ENCODE measurements at places on chromosomes 11 and 22.
A peak's percentile ranks its signal among the peaks of the same experiment; 100 is the strongest.

DNA sequence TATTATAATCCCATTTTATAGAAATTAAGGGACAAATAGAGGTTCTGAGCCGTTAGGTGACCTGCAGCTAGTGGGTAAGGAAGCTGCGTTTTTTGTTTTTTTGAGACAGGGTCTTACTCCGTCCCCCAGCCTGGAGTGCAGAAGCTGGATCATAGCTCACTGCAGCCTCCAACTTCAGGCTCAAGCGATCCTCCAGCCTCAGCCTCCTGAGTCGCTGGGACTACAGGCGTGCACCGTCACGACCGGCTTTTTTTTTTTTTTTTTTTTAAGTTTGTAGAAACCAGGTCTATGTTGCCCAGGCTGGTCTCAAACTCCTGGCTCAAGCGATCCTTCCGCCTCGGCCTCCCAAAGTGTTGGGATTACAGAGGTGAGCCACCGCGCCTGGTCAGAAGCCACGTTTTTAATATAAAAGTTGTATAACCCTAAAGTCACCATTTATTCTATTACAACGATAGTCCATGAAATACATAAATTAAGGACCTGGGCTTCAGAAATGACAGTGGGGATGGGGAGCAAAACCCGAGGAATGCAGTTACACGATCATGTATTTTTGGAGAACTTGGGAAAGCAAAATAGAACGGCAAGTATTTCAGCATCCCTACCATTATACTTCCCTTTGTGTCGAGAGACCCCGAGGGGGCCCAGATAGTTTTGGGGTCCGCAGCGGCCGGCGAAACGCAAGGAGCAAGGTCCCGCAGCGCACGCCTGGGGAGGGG, 638 bp downstream of the SAAL1 start:
- no peak for DNase-seq

GRCh38 chr11:119180729-119181676, 4.3 kb upstream of the NHERF4 start:
- DNase-seq, result no peak

DNA sequence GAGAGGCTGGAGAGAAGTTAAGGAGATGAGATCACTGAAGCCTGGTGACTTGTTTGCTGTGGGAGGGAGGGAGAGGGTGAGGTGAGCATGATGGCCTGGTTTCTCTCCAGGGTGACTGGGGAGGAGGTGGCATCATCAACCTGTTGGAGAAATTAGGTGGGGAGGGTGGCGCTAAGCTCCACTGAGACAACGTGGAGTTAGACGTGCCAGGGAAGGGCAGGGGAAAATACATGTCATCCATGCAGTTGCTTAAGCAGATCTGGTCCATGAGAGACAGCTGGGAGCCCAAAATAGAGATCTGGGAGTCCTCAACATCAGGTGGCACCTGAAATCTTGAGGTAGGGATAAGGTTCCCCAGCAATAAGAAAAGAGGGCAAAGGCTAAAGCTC, 9.3 kb upstream of the MAFF start:
- no peak for DNase-seq

- no peak for DNase-seq
Observed at GRCh38 chr11:108319541-108320145, 96.8 kb downstream of the ATM start.

DNA sequence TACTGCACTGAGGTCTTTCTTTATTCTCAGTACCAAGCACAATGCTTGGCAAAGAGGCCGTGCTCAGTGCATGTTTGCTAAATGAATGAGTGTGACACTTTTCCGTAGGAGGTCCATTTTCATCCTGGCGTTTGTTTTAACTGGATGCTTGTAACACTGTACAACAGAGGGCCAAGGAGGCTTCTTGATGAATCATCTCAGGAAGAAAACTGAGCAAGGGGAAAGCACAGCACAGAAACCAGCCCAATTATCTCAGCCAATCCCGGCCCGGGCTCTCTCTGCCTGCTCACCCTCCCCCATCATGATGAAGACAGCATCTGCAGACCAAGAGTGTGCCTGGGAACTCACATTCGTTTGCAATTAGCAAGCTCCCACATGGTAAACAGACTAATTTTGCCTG, 570.3 kb downstream of the OPCML start:
- no peak for DNase-seq

DNA sequence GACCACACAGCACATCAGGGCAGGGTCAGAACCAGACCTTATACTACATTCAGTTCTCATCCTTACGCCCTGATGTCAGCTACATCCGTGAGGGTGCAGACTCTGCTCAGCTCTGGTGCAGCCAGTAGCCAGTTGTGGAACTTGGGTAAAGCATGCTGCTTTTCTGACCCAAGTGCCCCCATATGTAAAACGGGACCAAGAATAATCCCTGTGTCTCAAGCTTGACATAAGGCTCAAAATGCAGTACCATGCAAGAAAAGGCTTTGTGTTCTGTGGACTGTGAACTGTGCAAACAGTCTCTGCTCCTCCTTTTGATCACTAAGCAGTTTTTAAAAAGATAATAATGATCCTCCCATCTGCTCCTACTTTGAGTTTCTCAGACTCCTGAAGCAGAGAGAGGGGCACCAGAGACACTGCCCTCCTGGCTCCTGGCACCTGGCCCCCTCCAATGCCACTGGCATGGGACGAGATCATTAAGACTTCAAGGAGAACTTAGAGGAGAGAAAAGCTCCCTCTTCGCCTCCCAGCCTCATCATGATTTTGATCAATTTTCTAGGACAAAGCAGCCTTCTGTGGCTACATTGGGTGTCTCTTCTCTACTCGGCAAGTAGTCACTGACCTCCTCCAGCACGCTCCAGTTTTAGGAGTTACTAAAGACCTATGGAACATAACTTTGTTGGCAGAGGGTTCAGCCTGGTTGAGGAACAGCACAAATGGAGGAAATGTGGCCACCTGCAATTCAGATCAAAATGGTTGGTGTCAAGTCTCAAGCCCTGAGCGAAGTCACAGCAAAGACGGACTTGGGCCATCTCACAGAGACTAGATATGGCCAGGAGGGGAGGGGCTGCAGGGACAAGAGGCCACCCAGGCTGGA, 23.9 kb downstream of the IL10RA start:
- DNase-seq, result no peak

DNA sequence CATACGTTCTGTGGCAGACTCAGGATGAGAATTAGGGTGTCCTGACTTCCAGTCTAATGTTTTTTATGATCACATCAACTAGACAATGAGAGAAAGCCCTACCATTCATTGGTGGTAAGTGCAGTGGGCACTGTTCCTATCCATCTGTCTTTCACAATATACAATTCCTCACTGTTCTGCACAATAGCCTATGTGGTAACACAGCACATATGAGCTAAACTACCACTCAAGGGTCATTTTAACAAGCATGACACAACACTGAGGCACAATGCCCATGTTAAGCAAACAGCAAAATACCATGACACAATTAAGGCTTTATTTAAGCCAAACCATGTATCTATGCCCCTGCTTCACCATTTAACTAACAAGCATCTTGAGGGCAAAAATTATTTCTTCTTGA, 52.3 kb downstream of the SIK3 start:
- DNase-seq, result no peak

GRCh38 chr22:26673486-26673885, 16.1 kb downstream of the MIAT start:
- DNase-seq, result peak; percentile 33

DNA sequence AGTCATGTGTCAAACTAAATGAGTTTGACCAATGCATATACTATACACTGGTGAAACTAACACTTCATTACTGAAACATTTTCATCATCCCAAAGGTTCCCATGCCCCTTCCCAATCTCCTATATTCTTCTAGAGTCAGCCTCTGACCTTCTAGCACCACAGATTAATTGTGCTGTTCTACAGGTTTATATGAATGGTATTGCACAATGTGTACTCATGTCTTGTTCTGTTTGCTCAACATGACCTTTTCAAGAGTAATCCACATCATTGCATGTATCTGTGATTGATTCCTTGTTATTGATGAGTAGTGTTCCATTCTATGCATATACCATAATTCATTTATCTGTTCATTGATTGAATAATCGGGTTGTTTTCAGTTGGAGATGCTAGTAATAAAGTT, 7.5 kb upstream of the OR8G1 start:
- no peak for DNase-seq

DNA sequence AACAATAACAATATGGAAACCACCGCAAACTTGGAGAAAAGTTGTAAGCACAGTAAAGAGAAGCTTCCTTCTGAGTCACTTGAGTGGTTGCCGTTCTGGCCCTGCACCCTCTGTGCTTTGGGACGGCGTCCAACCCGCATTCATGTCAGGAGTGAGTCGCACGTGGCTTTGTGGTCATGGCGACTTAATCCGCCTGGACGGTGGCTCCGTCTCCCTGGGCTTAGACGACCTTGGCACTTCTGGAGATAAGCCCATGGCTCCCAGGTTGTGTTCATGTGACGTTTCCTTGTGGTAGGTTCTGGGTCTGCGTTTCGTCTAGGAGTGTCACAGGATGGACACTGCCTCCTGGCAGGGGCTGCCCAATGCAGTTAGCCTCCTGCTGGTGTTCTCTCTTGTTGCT, 40.5 kb downstream of the TPCN2 start:
- DNase-seq, result no peak

- no peak for DNase-seq
Observed at GRCh38 chr11:109196016-109196415, 226.0 kb upstream of the C11orf87 start.

DNA sequence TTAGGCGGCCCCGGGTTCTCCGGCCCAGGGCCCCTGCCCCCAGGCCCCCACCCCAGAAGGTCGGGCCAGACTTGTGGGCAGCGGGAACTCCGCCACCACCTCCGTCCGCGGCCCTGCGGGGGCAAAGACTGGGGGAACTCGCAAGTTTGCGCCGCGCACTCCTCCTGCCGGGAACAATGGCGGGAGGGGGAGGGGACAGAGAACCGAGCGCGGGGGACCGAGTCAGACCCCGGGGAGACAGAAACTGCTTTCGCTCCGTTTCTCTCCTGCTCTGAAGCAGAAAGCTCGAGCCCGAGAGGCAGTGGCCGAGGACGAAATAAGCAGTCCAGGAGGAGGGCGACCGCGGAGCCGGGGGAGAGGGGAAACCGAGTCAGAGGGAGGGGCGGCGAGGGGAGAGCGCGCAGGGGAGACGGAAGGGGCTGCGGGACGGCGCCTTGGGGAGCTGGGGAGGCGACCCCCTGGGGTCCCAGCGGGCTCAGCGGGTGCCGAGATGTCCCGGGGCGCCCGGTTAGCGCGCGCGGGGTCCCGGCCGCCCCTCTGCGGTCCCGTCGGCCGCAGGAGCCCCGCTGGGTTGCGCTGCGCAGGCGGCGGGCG, 555 bp downstream of the TP53I11 start:
- peak; percentile 26 for DNase-seq

GRCh38 chr11:63491240-63491587, 247 bp upstream of the PLAAT5 start:
- DNase-seq, result no peak

GRCh38 chr22:23203452-23204124, 23.3 kb downstream of the BCR start:
- DNase-seq, result no peak

GRCh38 chr11:70424765-70425344, 26.5 kb downstream of the CTTN start:
- no peak for DNase-seq

DNA sequence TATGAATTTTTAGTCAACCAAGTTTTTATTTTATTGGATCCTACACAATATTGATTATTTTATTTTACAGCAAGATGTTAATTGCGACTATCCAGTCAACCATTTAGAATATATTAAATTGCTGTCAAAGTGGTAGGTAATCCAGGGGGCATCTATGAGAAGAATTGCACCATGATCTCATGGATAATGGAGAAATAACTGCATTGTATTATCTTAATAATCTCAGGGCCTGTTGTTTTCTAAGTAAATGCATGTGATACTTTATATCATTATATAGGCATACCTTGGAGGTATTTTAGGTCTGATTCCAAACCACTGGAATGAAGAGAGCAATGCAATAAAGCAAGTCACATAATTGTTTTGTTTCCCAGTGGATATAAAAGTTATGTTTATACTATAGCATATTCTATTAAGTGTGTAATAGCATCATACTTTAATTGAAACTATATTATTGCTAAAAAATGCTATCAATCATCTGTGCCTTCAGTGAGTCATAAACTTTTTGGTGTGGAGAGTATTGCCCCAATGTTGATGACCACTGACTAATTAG, 595.4 kb upstream of the CHORDC1 start:
- DNase-seq, result no peak

DNA sequence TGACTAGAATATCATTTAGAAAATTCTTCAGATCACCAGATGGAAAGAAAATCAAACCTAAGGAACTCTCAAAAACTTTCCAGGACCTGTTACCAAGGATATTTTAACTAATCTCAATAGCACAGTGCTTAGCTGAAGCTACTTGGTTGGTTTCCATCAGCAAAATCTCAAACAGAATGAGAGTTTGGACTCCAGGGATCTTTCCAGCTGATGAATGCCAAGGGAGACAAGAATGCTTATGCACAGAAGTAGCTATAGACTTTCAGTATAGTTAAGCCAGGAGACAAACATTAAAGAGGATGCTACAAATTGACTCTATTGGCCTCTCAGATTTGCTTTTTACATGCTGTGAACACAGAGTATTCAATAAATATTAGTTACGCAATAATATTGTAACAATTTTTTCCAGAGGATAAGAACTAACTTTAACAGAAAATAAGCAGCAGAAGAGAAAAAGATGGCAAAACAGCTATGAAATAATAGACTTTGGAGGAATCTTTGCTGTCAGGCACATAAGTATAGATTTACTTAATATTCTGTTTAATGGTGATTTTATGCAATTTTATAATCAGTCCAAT, 331.4 kb downstream of the DLG2 start:
- DNase-seq, result no peak

DNA sequence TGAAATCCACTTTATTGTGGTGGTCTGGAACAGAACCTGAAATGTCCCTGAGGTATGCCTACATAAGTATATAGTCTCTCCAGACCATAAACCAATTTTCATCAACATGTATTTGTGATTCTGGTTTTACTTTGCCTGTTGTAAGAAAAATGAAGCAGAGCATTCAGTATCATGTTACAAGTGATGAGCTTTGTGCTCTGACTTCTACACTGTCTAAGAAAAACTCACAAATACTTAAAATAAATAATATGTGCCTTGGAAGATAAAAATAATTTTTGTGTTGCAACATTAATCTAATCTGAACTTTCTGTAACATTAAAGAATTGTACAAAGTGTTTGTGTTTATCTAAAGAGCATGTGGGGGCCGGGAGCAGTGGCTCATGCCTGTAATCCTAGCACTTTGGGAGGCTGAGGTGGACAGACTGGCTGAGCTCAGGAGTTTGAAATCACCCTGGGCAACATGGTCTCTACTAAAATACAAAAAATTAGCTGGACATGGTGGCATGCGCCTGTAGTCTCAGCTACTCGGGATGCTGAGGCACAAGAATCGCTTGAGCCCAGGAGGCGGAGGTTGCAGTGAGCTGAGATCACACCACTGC, 219.5 kb downstream of the SOX6 start:
- no peak for DNase-seq

DNA sequence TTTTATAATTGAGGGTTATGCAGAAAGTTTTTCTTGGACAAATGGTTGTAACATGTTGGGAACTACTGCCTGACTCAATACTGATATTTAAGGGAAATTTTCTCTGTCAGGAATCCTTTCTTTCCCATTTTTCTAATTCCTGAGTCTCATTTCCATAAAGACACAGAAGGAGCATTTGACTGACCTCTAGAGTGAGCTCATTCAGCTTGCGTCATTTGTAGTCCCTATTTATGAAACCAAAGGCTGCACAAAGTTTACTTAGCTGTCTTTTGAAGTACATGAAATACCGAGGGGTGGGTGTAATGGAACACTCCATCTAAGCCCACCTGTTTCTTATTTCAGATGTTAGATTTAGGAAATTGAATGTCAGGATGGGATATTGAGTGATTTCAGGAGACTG, 359.5 kb upstream of the C11orf87 start:
- DNase-seq, result no peak
